Activated CD8-positive, alpha-beta memory T cell treated with anti-CD3 and anti-CD28 coated beads for 1 hour (primary cell): ENCODE measurements at places on chromosomes 5 and 9.
A peak's percentile ranks its signal among the peaks of the same experiment; 100 is the strongest.

GRCh38 chr9:70094747-70095146 is 51.1 kb downstream of the MAMDC2 start:
- no peak for DNase-seq

DNA sequence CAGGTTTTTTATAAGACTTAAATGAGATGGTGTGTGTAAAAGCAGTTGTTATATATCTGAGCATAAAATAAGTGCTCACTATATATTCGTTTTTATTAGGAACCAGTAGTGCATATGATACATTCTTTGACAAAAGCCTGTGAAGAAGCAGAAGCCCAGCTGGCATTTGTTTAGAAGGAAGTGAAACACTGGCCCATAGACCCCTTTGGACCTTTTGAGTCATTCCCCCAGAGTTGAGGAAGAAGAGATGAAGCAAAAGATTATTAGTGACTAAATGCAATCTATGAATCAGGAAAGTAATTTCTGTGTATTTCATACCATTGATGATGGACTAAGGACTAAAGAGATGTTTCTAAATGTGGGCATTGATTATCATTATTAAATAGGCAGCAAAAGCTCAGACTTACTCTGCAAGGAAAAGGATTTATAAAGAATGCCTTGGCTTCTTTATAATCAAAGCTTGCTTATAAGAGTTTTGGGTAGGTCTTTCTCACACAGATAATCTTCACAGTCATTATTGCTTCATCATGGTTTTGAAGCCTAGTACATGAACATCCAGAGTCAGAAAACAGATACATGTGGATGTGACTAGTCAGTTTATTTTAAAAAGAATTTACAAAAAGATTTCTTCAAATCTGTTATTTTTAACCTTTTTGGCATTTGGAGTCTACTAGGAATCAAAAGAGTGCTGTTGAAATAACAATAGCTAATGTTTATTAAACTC is 16.9 kb upstream of the FER start:
- no peak for DNase-seq

GRCh38 chr5:90783460-90784333 is 225.1 kb downstream of the ADGRV1 start:
- DNase-seq: peak; percentile 19

DNA sequence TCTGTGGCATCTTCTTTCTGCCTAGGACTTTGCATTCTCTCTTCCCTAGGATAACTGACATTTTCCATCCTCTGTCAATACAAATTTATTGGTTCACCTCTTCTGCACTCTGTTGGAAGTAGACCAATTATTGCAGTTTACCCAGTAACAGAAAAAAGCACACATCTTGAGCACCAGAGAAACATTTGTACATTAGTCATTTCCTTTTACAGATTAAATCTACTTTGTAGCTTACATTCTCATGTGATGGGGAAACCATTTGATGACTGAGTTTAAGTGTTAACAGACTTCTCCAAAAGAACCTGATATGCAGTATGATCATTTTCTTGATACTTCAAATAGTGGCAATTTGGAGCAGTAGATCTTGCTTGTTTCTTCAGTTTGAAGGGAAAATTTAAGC is 1098.8 kb downstream of the DTWD2 start:
- no peak for DNase-seq

DNA sequence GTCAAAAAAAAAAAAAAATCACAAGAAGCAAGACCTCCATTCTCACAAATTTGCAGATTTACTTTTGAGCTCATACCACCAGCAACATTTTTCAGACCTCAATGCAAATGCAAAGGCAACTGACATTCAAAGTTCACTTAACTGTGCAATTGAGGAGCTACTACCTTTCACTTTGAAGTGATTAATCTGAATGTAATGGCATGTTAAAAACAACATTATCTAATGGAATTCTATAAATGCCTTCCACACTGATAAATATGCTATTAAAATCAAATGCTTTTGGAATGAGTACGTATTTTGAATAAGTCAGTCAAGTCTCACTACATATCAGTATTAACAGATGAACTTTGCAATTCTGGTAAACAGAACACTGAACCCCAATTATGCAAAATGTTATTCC is 32.3 kb downstream of the UBQLN1 start:
- no peak for DNase-seq

DNA sequence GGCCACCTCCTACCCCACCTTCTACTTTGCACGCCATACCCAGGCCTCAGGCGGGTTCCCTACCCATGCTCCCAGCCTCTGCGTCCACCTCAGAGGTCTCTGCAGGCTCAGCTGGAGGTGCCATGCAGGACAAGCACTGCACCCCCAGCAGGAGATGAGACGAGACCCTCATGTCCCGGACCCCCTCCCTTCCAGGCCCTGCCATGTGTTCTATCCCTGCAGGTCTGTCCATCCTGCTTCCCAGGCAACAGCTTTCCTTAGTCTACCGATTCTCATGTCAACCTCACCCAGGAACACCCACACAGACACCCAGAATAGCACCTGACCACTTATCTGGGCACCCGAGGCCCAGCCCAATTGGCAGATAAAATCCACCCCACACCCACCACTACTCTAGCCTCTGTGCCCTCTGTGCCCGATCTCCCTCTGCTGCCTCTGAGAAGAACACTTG is 52.1 kb downstream of the SEMA4D start:
- no peak for DNase-seq

DNA sequence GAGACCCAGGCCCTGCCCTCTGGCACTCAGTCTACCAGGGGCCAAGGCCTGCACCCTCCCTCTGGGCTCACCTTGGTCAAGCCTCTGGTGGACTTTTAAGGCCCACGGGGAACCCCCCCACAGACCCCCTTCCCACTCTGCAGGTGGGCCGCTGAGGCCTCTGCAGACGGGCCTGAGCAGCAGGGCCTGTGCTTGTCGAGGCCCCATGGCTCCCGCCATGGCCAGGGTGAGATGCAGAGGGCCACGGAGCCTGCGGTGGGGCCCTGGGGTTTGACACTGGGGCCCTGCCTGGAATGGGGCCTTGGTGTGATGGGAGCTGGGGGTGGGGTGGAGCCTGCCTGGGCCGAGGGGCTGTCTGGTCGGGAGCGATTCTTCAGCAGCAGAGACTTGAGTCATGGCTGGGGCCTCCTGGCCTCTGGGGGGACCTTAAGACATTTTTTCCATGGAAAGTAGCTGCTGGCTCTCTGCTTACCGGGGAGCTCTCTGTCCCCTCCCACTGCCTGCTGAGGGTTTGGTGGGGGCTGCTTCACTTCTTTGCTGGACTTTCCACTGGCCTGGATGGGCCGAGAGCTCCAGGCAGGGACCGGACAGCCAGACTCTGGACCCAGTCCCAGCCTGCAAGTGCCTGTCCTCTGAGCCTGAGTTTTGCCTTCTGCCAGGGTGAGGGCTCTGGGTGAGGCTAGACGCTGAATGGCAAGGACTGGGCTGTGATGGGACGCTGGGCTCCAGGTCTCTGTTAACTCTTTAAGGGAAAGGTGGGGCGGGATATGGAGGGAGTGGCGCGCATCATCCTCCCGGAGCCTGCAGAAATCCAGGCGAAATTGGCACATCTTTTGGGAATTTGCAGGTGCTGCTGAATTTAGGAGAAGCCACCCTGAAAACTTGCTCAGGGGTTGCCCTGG is 132.2 kb downstream of the RXRA start:
- DNase-seq: no peak

GRCh38 chr5:60842871-60843385 is 1.1 kb downstream of the ELOVL7 start:
- no peak for DNase-seq

- DNase-seq: no peak
These were observed 35.4 kb downstream of the GDNF start for GRCh38 chr5:37804401-37804800.

- DNase-seq: no peak
These were observed 694.6 kb downstream of the DNAH5 start for GRCh38 chr5:13249854-13250253.

DNA sequence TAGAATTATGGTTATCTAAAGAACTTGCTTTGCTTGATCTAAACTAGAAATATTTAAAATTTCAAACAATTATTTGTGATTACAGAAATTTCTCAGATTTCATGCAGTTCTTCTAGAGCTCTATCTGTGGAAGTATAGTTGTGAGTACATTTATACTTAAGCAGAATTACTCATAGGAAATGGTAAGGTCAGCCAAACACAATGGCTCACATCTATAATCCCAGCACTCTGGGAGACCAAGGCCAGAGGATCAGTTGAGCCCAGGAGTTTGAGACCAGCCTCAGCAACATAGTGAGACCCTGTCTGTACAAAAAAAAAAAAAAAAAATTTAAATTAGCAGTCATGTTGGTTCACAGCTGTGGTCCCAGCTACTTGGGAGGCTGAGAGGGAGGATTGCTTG is 71.0 kb downstream of the INVS start:
- no peak for DNase-seq

- DNase-seq: no peak
These were observed 301.9 kb upstream of the POU5F2 start for GRCh38 chr5:94043311-94043710.

DNA sequence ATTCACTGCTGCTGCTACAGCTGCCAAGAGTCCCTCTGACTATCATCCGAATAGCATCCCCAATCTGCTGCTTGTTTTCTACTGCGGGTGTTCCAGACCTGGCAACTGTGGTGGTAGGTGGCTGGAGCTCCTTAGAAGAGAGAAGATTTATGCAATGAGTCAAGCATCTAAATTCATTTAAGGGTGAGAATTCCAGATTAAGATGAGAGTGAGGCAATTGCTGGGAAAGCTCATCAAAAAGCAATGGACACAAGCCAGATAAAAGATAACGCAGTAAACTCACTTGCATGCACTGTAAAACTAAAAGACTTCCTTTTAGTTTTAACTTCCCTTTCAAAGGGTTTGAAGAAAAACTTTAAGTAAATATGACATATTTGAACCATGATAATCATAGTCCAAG is 3.9 kb downstream of the PLK2 start:
- DNase-seq: no peak

GRCh38 chr9:114761523-114761922 is 44.3 kb downstream of the TNFSF15 start:
- DNase-seq: no peak

DNA sequence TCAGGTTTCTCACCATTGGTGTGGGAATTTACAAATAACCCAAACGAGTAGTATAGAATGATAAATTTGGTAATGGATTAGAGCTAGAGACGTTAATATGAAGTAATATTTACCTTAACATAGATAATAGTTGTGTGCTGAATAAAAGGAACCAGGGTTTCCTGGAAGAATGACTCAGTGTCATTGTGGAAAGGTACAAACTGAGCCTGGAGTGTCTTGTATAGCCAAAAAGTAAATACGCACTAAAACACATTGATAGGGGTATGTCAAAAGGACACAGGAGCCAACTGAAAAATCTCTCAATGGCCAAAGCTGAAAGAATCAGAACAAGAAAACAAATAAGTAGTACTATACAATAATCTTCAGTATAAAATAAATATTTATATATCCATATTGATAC is 363.5 kb downstream of the SLCO4C1 start:
- no peak for DNase-seq

GRCh38 chr5:146588331-146589027 is 72.5 kb upstream of the GPR151 start:
- no peak for DNase-seq

DNA sequence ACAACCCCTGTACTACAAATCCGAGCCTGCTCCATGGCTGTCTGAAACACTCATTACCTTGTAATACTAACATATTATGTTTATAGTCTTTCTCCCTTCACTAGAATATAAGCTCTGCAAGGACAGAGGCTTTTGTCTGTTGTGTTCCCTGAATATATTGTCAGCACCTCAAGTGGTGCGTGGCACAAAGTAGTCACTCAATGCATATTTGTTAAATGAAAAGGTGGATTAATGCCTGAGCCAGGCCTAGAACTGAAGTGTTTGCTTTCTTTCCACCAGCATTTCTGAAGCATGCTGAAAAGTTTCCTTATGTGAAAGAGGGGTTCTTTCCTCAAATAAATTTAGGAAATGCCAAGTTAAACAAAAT is 36.3 kb downstream of the ELL2 start:
- DNase-seq: no peak

DNA sequence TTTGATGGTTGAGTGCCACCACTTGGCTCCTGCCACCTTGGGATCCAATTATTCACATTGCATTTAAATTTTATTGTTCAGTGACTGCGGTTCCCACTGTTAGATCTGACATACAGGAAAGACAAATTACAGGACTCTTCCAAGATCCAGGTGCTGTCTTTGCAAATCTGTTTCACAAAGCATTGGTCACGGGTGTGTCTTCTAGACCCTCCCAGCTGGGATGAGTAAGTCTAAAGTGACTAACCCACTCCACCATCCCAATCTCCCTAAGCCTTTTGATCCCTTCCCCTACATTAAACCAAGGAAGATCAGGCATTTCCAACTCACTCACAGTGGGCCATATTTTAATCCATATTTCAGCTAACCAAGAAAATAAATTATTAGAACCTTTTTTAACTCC is 1016.3 kb upstream of the CTNND2 start:
- DNase-seq: no peak

DNA sequence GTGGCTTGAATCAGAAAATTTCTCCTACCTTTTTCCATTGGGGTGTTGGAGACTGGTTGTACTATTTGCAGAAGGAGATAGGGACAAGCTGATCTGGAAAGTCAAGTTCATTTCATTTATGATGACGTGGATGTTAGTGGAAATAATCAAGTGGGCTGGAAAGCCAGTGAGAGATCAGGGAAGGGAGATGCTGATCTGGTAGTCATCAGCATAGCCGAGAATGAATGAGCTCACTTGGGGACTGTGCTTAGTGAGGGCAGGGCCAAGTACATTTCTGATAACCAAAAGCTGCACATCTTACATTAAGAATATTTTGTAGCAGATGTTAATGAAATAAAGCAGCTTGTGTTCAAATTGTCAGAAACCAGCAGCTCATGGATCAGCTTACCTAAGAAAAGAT is 12.1 kb downstream of the MAN2A1 start:
- no peak for DNase-seq

GRCh38 chr5:91178461-91178860 is 204.7 kb downstream of the ARRDC3 start:
- no peak for DNase-seq

GRCh38 chr9:120360046-120360445 is 219.9 kb downstream of the CDK5RAP2 start:
- DNase-seq: no peak

DNA sequence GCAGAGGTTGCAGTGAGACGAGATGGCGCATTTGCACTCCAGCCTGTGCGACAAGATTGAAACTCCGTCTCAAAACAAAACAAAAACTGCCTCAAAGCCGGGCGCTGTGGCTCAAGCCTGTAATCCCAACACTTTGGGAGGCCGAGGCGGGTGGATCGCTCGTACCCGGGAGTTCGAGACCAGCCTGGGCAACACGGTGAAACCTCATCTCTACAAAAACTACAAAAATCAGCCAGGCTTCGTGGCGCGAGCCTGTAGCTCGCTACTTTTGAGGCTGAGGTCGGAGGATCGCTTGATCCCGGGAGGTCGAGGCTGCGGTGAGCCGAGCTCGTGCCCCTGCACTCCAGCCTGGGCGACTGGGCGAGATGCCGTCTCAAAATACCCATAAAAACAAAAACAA is 988 bp downstream of the GFM2 start:
- DNase-seq: no peak
